ENCODE measurements at places on chromosomes 12 and 14.

DNA sequence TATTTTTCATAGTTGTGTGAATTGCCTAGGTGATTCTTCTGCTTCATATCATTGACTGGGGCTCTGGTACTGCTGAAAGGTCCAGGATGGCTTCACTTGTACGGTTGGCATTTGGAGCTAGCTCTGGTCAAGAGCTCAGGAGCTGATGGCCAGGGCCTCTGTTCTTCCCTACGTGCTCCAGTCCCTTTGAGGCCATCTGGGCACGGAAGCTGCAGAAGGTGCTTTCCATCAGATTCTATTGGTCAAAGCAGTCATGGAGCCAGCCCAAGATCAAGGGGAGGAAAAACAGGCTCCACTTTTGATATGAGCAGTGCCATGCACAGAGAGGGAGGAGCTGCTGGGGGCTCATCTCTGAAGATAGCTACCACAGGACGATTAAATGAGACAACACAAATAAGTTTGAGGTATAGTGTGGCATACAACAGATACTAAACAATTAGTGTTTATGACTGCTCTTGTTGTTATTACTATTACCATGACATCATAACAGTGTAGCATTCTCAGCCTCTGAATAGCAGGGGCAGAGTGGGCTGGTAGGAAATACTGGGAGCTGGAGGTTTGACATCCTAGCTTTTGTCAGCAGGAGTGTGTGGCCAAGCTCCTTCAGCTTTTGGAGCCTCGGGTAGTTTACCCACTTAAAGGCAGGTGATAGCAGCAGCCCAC is 10.4 kb downstream of the KRT83 start:
- no peak for DNase-seq

DNA sequence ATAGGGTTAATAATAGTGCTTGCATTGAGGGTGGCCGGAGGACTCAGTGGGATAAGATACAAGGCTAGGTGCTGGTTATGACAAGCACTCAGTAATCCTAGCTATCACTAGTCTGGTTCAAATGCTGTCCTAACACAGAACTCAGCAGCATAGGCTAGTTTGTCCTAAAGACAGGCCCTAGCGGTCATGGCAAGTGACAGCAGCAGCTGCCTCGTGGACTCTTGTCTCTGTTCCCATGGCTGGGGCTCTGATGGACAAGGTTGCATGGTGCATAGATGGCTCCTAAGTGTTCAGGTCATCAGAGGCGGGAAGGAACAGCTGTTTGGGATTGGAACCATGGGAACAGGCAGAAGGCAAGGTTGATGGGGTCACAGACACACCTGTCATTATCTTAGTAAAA is 42.4 kb upstream of the IGF1 start:
- no peak for DNase-seq

GRCh38 chr12:50515587-50515986 is 10.8 kb downstream of the DIP2B start:
- DNase-seq = no peak

GRCh38 chr12:18689771-18690170 is 48.0 kb downstream of the PLCZ1 start:
- DNase-seq = no peak

DNA sequence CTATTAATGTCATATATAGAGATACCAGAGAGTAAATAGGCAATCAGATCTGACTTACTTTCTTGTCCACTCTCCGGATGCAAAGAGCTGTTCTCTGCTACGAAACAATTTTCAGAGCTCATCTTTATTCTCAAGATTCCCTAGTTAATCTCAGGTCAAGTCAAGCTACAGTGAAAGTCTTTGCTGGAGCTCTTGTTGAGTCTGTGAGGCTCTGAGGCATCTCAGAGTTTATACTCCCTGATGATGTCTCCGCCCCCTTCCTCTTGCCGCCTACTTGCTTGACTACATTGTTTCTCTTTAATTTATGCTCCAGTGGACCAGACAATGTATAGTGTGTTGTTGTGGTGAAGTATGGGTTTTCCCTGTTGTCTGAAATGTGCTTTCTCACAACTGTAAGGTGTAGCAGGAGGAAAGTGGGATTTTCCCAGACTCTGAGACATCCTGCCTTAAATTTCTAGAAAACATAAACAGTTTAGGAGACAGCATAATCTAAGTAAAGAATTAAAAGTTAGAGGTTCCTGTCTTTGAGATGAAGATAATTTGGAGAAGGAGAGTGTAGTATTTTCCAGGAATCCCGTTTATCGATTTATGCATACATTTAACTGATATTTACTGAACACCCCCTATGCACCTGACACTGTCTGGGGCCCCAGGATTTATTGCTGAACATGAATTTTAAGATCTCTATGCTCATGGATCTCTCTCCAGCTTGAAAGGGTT is at the start of gene CD69:
TSS of gene CD69 (minus strand) at position 203 of the 720 bp plus-strand sequence. CDS start at position 122, 81 bp downstream.
- no peak for DNase-seq

Data from H4 (cell line).